GM23338 (cell line): ENCODE measurements at places on chromosomes 7 and 10. TPM values are rescaled to one million over a fixed set of nuclear protein-coding genes. Genes with fewer than 3 reads are reported as not detected.
A peak's percentile ranks its signal among the peaks of the same experiment; 100 is the strongest.

Gene KIAA1549
- total RNA-seq, result 11.6 and 13.5 TPM in 2 replicates

- DNase-seq, result no peak
- H3K27ac ChIP-seq, result no peak overlapping the region; the same call in 1 of the 2 replicates
- H3K4me3 ChIP-seq, result peak overlapping the region; percentile 3; the same call in 1 of the 2 replicates
These were observed 15.0 kb upstream of the CXCL12 start for GRCh38 chr10:44399659-44400451.

DNA sequence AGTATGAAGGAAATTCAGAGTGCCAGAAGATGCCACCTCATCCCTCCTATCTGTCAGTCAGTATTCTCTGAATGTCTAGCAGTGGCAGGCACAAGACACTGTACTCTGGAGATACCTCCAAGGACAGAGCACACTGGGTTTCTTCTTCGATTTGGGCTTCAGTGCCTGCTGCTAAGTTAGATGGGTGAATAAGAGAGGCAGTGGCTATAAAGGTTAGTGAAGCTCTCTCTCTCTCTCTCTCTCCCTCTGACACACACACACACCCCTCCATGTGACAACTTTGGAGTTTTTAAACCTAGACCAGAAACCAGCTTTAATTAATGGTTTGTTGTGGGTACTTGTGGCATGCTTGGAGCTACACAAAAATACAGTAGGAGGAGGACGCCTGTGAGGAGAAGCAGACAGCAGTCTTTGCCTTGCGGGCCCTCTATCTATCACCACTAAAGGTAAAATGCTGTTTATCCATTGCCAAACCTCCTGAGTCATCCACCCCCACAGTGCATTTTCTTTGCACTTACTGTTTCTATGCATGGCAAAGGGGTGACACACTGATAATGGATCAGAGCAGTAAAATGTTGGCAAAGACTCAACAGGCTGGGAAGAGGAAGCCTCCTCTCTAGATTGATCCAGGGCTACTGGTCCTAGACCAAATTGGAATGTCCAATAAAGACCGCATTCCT lies 102.5 kb downstream of the TRIL start:
- H3K36me3 ChIP-seq, result no peaks in the 10 kb centered on the region
- peaks cover 21% of the 10 kb centered on the region for H3K27me3 ChIP-seq
- H3K27ac ChIP-seq, result no peak overlapping the region
- H3K4me3 ChIP-seq, result no peak overlapping the region
- peaks cover 10% of the 10 kb centered on the region for H3K4me1 ChIP-seq
- no peak for DNase-seq

GRCh38 chr7:78039790-78040776 lies 241.5 kb downstream of the PHTF2 start:
- peak overlapping the region; percentile 47; the same call in 1 of the 2 replicates for H3K4me3 ChIP-seq
- no peaks in the 10 kb centered on the region for H3K36me3 ChIP-seq
- H3K27me3 ChIP-seq, result no peaks in the 10 kb centered on the region
- H3K27ac ChIP-seq, result no peak overlapping the region

DNA sequence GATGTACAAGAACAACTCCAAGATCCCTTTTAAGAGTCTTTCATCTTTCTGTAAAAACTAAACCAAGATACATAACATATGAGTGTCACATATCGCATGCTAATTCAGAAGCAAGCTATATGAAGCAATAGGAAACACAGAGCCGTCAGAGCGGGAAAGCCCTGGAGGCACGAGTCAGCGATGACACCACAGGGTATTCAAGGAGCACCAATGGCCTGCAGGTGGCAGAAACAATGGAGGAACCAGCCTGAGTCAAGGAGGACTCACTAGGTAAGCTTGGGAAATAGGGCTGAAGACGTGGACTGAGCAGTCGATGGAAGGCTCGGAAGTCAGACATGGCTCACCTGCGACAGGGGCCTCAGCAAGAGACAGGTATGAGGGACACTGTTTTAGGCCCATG lies 214.4 kb downstream of the FAM107B start:
- no peak overlapping the region for H3K4me3 ChIP-seq
- no peak overlapping the region for H3K27ac ChIP-seq
- H3K4me1 ChIP-seq, result peaks cover 23% of the 10 kb centered on the region
- peak; percentile 59 for DNase-seq
- no peaks in the 10 kb centered on the region for H3K36me3 ChIP-seq
